Stimulated activated CD8-positive, alpha-beta memory T cell treated with anti-CD3 and anti-CD28 coated beads, Interleukin-4, amount 100 ng/mL, for 1 hour (primary cell): ENCODE measurements at places on chromosomes 3 and 15.
A peak's percentile ranks its signal among the peaks of the same experiment; 100 is the strongest.

- DNase-seq: no peak
These were observed 32.8 kb upstream of the PRR20G start for GRCh38 chr3:127320529-127321121.

DNA sequence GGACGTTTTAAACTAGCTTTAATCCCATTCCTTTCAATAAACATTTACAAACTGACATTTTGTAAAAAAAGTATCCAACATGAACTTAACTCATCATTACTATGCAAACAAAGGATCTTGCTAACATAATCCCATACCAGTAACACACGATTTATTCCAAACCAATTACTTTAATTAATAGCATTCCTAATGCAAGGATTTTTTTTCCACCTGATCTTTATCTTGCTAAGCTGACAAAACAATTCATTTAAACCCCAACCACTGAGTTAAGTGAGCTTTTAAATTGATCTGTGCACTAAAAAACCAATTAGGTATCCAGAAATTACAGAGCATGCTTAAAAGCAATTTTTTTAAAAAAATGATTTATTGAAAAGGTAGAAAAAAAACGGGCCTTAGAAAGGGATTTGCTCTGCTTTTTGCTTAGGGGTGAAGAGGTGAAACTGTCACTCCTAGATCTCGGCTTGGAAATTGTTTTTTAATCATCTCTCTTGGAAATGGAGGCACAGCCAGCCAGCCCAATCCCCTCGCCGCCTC is 1.2 kb downstream of the SH3BP5 start:
- no peak for DNase-seq

GRCh38 chr3:98784042-98784441 is 20.9 kb downstream of the ST3GAL6 start:
- no peak for DNase-seq

GRCh38 chr3:80232760-80233159 is 465.0 kb upstream of the ROBO1 start:
- no peak for DNase-seq

GRCh38 chr3:113629584-113630421 is 66.6 kb downstream of the USF3 start:
- DNase-seq: no peak

DNA sequence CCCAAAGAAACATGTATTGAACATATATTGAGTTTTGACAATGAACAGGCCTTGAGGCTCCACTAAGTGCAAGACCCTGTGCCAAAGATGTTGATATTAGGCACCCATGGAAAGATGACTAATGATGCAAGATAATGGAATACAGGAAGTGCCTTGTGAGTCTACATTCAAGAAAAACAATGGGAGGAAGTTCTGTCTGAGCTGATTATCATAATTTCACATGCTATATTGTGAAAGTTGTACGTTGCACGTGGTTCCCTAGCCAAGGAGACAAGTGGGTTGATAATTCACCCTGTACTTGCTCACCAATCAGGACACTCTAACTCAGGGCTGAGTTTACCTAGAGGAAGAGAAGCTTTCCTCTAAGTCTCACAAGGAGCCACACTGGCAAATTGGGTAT is 186.9 kb upstream of the STAC start:
- no peak for DNase-seq

DNA sequence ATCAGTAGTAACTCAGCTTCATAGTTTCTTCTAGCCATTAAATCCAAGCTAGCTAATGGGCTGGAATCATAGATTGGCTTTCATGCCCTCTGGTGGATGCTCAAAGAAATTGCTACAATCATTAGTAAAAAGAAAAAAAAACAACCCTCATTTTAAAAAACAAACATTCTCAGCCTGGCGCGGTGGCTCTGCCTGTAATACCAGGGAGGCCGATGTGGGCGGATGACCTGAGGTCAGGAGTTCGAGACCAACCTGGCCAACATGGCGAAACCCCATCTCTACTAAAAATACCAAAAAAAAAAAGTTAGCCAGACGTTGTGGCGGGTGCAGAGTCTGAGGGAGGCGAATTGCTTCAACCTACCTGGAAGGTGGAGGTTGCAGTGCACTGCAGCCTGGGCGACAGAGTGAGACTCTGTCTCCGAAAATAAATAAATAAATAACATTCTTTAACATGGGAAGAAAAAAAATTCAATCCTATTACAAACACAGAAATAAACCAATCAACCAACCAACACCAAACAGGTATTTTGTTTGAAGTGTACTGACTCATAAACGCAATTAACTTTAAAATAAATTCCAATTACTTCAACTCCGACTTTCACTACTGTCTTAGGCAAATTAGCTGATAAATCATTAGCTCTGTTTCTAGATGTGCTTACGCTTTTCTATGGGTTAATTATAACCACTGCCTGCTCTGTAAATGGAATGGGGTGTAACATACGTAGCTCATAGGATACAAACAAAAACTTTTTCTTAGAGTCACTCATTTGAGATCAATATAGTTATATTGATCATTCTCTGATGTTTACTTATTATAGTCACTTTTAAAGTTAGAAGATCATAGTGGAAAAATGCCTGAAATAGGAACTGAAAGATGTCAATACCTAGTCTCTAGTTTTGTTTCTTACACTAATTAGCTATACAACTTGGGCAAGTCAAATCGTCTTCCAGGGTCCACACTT is 24.9 kb downstream of the TMEM207 start:
- no peak for DNase-seq

DNA sequence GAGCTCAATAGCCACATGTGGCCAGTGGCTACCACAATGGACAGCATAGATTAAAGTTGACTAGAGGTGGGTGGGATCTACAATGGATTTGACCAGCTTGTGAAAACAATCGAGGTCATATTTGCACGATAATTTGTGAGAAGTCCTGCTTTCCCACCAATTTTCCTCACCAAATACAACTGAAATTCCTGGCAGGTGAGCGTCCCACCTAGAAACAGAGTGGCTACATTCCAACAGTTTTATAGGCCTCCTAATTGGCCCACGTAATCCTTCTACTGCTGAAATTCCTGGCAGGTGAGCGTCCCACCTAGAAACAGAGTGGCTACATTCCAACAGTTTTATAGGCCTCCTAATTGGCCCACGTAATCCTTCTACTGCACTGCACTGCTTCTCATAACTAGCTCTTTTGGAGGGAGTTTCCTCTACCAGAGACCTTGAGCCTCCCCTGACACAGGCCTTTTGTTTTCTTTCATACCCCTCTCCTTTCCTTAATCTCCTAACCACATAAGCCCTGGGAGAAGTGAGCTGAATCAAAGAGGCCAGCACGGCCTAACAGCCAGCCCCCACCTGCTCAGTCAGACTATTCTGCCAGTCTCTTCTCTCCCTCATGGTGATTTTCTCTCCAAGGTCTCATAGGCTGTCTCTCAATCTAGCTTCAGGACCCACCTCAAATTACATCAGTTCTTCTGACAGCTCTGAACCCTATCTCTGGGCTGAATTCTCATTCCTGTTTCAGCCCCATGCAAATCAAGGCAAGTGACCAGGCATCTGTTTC is 80.2 kb downstream of the BFSP2 start:
- DNase-seq: no peak

DNA sequence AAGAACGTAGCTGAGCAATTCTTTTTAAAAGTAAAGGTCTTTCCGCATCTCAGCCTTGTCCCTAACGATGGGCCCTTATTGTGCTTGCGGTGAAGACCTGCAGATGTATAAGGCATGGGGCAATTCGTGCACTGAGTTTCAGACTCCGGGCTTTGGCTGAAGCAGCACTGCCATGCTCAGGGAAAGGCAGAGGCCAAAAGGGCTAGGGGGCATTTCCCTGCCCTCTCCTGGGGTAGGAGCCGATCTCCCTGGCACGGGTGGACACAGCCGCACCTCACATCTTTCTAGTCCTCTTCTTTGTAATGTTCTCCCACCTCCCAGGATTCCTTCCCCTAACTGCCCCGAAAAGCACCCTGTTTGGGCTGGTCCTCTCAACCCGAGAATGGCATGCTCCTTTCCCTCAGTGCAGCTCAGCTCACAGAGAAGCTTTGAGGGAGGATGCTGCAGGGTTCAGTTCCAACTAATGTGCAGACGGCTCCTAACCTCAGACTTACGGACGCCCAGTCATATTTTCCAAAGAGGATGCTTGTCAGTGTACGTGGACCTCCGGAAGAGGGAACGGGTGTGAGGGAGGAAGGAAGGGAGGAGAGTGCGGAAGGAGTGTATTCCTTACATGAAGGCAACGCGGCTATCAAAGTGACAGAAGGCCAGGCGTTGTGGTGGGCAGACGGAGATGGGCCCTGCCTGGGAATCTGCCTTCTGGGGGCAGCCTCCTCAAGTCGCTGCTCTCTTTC is 61.2 kb downstream of the SYNM start:
- DNase-seq: no peak

GRCh38 chr15:69976366-69976994 is 121.2 kb downstream of the TLE3 start:
- peak; percentile 13 for DNase-seq

DNA sequence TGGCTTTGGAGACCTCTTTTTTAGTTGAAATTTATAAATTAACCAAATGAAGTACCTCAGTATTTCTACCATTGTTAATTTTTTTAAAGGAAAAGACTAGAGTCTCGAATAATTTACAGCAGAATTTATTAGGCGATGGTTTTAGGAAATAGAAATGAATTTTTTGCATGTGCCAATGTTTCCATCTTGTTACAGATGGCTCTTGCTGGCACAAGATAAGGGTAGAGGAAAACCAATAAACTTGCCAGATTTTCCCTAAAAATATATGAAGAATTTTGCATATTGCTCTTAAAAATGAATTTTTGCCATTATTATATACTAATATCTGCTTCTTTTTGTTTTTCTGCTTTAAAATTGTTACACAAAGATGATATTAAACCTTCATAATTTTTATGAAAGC is 380.7 kb downstream of the NLGN1 start:
- DNase-seq: no peak

DNA sequence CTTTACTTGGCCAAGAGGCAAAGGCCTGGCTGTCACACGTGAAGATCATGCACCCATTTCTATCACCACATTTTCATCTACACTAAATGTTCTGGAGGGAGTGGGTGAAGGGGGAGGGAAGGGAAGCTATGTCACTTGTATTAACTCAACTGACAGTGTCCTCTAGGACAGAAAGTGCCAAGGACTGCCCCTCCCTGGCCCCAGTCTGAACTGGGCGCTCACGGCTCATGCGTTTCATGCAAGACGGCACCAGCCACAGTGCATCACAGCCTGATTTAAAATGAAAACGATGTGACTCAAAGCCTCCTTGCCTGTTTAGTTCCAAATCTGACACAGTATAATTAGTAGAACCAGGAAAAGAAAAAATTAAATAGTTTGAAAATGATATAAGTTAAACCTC is 20.8 kb upstream of the RAD18 start:
- DNase-seq: no peak

- no peak for DNase-seq
These were observed 375 bp downstream of the CLCN2 start for GRCh38 chr3:184360929-184361531.

DNA sequence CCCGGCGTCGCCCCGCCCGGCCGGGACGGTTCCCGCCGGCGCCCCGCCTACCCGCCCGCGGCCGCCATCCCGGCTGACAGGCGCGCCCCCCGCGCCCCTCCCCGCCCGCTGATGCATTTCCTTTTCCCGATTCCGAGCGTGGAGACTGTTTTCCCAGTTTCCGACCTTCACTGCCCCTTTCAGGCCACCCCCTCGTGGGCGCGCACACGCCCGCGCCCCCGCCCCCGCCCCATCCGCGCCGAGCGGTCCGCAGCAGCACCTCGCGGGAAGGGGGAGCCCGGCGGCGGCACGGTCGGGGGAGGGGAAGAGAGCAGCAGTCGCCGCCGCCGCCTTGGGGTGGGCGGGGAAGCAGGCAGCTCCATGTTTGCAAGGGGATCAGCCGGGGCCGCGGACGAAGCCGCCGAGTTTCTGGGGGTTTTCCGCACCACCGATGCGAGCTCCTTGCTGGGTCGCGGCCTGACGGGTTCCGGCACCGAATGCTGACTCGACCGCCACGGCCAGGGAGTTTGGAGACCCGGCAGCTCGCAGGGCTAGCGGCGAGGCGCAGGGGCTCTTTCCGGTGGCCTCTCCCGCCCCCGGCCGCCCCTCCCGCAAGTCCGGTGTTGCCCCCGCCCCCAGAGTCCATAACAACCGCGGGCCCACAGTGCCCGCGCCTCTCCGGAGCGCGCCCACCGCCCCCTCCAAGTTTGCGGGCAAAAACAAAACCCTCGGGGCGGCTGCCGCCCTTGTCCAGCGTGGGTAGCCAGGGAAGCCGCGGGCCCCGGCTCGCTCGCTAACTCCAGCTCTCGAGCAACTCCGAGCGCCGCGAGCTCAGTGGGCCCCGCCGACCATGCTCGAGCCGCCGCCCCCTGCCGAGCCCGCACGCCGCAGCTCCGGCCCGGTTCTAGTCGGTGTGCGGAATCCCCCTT is 3.2 kb upstream of the SIN3A start:
- peak; percentile 60 for DNase-seq

DNA sequence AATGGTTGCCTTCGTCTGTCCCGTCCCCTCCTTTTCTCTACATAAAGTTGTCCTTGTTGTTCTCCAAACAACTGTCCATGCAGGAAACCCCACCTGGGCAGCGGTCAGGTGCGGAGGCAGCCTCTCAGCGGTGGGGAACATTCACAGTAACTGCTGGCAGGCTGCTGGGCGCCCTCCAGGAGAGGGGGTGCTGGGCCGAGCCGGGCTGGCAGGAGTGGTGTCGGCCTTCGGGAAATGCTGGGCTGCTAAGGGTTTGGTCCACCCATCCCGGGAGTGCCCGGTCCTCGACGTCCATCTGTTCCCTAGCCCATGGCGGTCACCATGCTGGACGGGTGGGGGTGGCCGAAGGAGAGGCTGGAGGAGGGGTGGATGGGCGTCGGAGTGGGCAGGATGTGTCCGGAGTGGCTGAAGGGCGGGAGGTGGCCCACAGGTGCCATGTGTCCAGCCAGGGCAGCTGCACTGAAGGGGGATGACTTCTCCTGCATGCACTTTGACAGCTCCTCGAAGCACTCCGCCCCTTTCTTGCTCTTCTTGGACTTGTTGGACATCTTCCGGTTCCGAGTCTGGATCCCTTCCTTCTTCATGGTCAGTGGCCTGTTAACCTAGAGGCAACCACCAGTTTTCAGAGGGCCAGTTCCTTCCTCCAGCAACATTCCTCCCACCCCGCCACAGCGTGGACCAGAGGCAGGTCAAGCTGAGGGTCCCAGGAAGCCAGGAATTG is 12.1 kb downstream of the GATA2 start:
- DNase-seq: no peak

GRCh38 chr3:173003956-173004355 is 137.1 kb downstream of the SPATA16 start:
- DNase-seq: no peak

GRCh38 chr15:25611603-25612002 is 172.8 kb upstream of the UBE3A start:
- DNase-seq: no peak

GRCh38 chr3:65526656-65527055 is 512.1 kb downstream of the MAGI1 start:
- no peak for DNase-seq

DNA sequence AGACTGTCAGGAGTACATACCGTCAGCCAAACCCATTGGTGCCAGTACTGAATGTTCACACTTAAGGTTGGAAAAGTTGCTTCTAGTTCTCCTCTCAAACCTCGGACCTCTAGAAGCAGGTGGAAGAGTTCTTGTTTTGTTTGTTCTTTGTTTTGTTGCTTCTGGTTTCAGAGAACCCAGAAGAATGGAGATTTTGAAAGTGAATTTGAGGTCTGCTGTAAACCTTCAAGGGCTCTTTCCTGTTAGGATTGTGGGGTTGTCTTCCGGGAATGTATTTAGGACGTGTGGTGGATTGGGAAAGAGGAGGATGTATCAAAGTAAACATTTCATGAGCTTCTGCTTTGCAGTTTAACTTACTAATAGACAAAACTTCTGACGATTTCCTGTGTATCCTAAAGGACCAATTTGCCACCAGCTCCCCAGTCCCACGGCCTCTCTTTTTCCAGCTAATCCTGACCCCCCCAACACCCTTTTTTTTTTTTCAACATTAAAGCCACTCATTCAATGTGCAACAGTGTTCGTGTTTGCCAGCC is 50.3 kb downstream of the FILIP1L start:
- no peak for DNase-seq
